KG1 (cell line): ENCODE measurements at places on chromosomes 12 and 14.

GRCh38 chr14:99792551-99793212 is 531 bp upstream of the EML1 start:
- no peak for DNase-seq

DNA sequence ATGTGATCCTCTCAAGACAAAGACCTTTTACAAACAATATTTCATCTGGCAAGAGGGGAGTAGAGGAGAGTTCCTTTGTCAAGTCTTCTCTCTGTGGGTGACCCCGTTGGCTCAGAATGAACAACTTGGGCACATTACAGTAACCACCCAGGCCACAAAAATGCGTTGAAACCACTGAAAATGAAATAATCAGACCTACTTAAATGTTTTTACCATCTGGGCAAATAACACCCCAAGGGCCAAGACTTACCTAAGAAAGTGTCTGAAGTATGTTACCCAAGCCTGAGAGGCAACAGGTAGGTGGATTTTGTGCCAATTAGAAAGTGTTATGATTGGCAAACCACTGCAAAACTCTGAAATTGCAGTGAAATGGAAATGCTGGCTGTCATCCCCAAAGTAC is 1.3 kb downstream of the TC2N start:
- DNase-seq: no peak

GRCh38 chr14:100711493-100711892 is 15.2 kb upstream of the DLK1 start:
- no peak for DNase-seq

GRCh38 chr14:90727082-90727481 is 89.1 kb downstream of the TTC7B start:
- no peak for DNase-seq

DNA sequence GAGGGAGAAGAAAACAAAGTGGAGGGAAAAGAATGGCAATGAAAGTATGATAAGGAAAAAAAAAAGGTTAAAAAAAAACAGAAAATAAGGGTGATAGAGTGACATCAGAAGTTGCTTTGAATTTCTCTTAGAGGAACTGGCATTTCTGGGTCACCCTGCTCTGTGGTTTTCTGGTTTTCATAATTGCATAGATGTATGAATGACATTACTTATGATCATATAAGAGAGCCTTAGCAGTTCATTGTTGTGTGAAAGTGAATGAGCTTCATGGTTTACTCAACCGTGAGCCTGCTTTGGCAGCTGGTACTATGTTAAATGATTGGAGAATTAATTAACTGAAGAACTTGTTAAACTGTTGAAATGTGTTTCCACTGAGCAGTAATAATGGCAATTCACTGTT is 336.4 kb upstream of the FBXO33 start:
- DNase-seq: no peak

DNA sequence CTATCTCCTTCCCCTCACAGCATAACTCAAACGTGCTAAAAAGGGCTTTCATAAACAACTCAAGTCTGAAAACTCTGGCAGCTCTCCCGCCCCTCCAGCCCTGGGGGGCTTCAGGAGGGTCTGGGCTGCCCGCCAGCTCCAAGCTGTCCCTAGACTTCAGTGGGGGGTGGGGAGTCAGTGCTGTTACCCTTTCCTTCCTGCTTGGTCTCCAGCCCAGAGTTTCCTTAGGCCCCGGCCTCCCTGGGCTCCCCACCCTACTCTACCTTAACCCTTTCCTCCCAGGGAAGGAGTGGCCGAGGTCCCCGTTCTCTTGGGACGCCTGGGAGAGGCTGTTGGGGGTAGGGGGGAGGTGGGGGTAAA is 530 bp upstream of the NYNRIN start:
- DNase-seq: no peak

DNA sequence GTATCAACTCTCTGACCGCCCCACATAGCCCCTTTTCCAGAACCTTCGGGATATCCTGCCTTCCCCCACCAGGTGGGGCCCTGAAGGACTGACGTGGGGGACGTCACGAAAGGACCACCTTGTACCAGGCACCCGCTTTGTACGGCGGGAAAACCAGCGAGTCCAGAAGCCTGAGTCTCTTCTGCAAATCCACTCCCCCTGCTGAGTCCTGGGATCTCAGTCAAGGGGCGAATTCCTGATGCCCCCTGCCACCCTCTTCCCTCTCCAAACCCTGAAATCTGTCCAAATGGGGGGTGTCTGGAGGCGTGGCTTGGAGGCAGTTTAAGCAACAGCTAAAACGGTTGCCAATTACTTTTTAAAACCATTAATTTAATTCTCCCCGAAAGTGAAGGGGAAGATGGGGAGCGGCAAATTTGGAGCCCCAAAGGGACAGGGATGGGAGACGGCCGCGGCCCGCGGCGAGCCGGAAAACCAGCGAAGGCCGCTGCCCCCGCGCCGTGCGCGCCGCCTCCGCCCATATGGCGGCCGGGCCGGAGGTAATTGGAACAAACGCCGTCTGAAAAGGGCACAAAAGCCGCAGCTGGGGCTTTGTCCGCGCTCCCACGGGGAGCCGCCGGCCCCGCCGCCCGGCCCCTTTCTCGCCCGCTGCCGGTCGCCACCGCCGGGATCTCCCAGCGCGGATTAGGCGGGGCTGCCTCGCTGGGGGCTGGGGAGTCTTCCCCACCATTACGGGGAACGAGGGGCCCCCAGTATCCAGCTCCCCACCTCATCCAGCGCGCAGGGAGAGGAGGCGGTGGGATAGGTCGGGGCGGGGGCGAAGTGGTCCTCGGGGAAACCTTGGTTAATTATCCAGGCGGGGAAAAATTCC is 6.6 kb downstream of the LHX5 start:
- DNase-seq: no peak

DNA sequence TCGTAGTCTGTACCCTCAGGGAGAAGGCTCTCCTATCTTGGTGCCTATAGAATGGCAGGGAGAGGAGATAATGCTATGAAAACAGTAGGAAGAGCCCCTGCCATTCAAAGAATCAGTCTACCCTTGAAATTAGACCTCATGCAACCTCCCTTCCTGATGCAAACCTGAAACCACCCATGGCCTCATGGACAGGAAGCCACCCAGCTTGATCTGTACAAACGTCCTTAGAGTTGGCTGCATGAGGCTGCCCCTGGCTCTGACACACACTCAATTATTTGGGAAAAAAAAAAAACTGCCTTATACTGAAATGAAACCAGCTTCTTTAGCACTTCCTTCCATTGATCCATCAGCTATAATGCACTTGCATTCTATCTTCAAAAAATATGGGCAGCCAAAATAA is 116.6 kb upstream of the BCL2L14 start:
- DNase-seq: no peak

DNA sequence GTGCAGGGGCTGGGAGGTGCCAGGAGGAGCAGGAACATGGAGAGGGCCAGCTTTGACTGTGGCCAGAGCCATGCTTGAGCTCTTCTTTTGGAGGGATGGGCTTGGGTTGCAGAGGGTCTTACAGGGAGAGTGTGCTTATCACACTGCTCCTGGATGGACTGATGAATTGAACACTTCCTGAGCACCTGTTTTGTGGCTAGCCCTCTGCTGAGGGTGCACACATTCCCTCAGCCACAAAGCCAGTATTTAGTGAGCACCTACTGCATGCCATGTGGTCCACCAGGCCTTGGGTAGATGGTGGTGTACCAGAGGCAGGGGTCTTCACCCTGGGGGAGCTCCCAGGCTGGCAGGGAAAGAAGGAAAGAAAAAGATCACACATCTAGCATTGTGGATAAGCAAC is 118.9 kb downstream of the SLC25A47 start:
- DNase-seq: no peak

GRCh38 chr14:52013984-52014600 is 24.7 kb downstream of the RTRAF start:
- DNase-seq: no peak

DNA sequence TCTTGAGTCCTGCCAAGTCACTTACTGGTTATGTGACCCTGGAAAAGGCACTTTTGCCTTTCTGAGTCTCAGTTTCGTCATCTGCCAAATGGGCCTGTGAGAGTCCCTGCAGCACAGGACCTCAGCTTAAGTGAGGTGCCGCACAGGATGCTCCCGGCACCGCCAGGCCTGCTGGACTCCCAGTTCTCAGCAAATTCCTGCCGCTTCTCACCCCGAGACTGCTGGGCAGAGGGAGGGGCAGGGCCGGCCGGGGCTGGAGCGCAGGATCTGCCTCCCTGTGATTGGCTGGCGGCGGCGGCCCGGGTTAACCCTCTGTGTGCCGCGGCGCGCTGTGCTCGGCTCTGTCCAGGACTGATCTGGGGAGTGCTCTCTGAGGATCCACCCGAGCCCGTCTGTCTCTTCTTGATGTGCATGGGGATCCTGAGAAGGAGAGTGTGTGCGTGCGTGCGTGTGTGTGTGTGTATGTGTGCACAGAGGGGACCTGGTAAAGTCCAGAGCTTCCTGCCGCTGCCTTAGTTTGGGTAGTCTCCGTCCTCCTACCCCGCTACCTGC is 8.6 kb downstream of the SETD1B start:
- DNase-seq: no peak

- DNase-seq: no peak
These were observed 11.3 kb downstream of the CMKLR1 start for GRCh38 chr12:108327621-108328344.

- no peak for DNase-seq
These were observed 55.1 kb downstream of the TTLL5 start for GRCh38 chr14:75715926-75716780.

- no peak for DNase-seq
These were observed 35.5 kb upstream of the SOCS2 start for GRCh38 chr12:93536766-93537488.

DNA sequence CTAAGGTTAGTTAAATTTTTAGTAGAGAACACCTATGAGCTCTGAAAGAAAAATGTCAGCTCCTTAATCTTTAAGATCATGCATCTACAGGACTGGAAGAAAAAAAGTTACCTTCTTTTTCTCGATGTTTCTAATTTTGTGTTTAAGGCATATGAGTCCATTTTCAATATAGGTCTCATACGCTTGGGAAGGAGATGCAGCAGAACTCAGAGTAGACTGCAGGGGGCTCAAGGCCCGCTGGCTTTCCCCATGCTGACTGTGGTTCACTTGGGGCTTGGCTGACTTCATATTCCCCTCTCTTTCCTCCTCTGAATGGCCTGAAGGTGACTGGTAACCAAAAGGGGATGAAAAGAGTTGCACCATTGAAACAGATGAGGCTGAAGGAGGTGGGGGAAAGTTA is 1.5 kb downstream of the CAPRIN2 start:
- DNase-seq: no peak

GRCh38 chr14:44662250-44662891 is 155.3 kb upstream of the FSCB start:
- DNase-seq: no peak

DNA sequence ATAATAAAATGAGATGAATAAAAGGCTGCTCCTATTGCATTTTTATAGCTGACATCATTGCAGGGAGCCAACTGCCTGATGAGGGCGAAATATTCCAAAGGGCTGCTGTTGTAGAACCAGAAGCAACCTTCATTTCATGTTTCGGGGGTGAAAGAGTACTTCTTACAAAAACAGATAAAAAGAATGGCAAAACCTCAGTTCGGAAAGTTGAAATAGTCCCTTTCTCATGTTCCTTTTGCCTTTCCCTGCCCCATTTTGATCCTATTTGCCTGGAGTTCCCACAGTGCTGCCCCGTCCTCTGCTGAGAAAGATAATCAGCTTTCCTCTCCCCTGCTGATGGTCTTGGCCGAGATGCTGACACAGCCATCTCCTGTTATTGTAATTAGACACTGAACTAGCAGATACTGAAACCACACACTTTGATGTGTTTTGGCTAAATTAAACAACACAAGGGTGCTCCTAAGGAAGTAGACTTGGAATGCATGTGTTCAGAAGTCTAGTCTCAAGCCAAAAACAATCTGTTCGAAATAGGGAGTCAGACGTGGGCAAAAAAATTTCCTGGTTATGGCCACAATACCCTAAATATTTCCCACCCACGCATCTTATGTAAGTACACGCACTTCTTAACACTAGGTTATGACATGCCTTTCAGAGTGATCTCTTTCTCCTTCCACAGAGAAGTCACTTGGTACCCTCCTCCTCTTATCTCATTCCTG is 117.2 kb downstream of the PPM1H start:
- no peak for DNase-seq

- no peak for DNase-seq
These were observed 172.4 kb upstream of the LMNTD1 start for GRCh38 chr12:25725470-25725869.

DNA sequence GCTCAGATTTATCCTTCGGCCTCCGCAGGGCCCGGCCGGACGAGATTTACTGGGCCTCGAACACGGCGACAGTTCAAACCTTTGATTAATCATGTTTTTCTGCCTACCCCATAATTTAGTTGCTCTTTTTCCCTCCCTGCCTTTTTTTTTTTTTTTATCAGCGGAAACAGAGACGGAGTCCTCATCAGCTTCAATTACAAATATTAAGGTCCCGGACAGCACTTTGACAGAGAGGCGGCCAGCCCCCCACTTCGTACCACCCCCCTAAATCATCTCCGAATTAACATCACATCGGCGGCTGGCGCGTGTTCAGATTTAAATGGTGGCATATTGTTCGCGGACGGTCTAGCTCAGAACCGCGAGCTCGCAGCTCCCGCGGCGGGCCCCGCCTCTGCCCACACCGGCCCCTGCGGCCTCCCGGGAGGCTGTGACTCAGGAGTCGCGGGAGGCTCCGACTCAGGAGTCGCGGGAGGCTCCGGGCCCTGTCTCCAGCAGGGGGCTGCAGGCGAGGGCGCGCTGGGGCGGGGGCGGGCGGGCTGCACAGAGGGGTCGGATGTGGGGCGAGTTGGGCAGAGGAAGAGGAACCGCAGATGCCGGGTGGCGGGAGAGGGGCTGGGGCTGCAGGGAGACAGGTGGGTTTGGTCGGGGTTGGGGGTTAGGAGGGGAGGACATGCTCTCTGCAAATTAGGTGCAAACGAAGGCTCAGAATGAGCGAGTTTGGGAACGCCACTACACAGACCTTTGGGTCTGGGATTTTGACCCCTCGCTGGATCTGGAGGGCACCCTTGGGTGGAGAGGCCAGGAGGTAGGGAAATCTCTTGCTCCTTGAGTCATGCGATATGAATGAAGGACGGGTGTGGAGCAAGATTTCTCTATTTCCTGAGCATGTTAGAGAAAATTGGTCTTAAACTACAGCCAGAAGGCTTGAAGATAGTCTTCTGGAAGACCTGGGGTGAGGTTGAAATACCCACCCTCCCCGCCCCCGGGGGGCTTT is 19.6 kb upstream of the ATP5MC2 start:
- no peak for DNase-seq

DNA sequence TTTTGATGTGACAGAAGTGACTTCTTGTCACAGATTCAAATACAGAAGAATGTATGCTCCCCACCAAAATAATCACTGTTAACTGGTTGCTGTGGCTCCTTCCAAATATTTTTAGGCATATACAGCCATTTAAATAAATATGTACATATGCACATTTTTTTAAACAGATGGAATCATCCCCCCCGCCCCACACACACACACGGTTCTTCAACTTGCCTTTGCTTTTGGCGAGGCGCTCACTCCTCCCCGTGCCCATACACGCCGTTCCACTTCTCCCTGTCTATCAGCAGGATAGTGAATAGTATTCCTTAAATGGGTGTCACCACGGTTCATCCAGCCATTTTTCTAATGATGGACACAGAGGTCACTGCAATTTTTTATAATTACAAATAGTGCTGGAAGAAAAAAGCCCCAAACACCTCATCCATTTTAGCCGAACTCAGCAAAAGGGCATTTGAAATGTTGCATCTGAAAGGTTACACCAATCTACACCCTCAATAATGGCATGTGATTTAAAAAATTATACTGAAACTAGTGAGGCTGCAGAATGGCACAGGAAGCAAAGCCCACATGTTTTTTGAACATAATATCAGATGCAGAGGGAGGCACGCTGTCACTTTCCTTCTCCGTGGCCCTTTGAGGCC is 39.2 kb upstream of the MEG3 start:
- DNase-seq: no peak
